ENCODE measurements at places on chromosomes 4 and X.

DNA sequence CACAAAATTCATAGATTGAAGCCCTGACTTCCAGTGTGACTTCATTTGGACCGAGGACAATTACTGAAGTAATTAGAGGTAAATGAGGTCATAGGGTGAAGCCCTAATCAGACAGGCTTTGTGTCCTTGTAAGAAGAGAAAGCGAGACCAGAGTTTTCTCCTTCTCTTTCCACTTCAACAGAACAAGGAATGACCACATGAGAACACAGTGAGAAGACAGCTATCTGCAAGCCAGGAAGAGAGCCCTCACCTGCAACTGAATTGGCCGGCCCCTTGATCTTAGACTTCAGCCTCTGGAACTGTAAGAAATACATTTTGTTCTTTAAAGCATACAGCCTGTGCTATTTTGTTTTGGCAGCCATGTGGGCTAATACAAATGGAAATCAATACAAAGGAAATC, 67.1 kb upstream of the PRKG2 start:
- DNase-seq, result no peak

DNA sequence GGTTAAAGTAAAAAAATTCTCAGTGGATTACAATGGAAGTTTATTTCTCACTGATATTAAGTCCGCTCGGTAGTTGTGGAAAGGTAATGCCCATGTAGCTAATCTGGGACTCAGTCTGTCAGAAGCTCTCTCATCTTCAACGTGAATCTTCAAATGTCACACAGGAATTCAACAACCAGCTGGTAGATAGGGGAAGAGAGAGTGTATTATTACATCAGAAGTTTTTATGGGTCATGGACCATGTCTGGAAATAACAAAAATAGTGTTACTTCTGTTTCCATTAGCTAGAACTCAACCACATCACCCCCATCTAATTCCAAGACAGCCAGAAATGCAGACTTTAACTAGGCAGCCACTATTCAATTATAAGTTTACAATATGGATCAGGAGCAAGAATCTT, 506.1 kb upstream of the HTR2C start:
- DNase-seq, result no peak

- no peak for DNase-seq
Observed at GRCh38 chrX:153517946-153518834, 748 bp downstream of the ATP2B3 start.

- DNase-seq, result no peak
Observed at GRCh38 chr4:2666722-2667247, 89.4 kb downstream of the TNIP2 start.

DNA sequence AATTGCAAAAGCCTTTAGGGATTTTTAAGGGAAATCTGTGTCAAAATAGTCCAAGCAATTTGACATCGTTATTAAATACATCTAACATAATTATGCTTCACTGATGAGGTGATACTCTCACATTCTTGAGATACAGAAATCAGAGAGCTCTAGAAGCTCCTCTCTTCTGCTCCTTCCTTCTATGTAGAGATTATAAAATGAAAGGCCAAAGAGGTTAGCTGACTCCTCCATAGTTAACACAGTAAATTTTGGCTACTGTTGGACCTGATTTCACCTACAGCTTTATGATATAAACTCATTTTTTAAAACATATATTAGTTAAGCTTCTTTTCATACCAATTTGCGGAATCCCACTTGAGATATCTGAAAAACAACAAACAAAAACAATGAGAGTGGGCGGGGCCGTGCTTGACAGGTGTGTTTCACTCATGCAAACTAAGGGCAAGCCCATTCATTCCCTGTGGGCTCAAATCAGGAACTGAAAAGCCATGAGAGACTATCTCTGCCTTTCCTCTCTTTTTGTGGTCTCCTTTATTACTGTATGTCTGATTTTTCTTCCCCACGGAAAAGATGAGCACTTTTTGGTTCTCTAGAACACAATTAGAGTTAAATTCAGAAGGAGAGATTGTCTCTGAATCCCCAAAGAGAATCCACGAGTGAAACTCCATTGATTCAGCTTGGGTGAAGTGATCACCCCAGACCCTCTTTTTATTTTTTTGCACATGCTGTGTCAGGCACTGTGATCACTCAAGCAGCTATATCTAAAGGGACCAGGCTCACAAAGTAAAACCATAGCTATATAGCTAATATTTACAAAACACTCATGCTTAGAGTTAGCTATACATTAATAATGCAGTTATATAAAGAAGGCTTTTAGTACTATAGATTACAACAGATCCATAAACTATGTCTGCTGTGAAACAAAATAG, 566.3 kb downstream of the IL15 start:
- DNase-seq, result no peak

DNA sequence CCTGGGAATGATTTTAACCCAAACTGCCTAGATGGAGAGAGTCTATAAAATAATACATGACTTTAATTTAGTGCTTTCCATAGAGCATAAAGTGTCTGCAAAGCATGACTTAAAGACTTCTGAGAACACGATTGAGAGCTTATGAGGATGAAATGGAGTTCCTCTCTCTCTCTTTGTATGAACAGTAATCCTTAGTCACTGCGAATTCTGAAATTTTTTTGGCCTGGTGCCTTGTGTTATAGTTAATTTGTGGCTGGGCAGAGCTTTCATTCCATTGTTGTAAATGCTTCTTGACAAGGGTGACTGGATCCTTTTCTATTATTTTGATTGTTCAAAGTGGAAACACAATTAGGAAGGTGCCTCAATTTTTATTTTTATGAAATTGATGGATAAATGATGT, 179.5 kb downstream of the CEP135 start:
- no peak for DNase-seq

- no peak for DNase-seq
Observed at GRCh38 chr4:107034996-107035818, 906 bp downstream of the DKK2 start.

- DNase-seq, result no peak
Observed at GRCh38 chrX:149032449-149032848, 472.7 kb downstream of the IDS start.

GRCh38 chr4:48780865-48781214, 761 bp upstream of the FRYL start:
- peak; percentile 34 for DNase-seq

DNA sequence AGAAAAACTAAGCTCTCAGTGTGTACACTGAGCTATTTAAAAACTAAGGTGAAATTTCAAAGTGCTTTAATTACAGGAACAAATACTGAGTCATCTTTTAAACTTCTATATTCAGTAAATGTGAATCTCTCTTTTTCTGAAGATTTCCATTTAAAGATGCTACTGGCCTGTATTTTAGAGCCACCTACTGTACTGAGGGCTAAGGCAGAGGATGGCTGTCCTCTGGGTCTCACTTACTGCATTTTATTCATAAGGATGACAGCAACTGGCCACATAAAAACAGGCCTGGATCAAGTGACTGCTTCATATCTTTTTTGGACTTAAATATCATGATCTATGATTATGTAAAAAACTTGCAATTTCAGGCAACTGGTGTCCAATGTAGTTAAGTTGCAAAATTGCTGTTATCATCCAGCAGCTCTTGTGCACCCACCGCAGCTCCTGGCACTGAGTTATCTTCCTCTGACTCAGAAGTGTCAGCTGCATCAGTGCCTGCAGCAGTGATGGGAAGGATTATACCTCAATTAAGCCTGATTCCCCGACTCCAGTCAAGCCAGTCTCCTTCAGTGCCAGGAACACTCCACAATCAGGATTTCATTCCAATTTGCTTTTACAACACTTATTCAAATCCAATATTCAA, 1073.7 kb downstream of the PDHA2 start:
- DNase-seq, result no peak

GRCh38 chr4:65302145-65302544, 368.1 kb downstream of the EPHA5 start:
- no peak for DNase-seq

DNA sequence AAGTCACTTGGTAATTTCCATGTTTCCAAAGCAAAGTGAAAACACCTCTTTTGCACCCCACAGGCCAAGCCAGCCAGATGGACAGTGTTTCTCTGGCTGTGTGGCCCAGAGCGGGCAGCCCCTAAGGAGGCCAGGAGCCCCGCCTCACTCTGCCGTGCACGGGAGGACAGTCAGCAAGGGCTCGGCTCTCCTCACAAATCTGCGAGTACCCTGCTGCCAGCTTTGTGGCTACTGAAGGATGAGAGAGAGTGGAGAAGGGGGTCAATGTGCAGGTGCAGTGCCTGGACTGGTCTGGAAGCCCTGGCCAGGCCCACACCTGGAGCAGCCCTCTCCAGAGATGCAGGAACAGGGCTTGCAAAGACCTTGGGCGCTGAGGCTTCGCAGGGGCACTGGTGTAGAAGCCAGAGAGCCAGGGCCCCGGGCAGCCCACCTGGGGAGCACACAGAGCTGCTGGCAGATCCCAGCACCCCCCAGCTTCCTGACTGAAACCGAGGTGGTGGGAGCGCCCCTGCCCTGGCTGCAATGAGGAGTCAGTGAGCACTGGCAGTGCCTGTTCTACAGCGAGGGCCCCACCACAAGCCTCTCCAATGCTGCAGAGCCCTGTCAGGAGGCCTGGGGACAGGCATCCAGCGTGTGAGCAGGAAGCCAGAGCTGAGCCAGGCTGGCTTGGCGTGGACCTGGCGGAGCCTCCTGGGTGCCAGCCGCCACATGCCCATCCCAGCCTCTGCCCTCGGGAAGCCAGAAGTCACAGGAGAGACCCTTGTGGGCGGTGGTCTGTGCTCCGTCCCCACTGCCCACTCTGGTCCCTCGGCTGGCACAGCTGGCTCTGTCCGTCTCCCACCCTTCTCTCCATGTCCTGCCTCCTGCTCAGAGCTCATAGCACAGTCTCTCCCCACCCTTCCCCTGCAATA, 3.9 kb downstream of the SPON2 start:
- no peak for DNase-seq

DNA sequence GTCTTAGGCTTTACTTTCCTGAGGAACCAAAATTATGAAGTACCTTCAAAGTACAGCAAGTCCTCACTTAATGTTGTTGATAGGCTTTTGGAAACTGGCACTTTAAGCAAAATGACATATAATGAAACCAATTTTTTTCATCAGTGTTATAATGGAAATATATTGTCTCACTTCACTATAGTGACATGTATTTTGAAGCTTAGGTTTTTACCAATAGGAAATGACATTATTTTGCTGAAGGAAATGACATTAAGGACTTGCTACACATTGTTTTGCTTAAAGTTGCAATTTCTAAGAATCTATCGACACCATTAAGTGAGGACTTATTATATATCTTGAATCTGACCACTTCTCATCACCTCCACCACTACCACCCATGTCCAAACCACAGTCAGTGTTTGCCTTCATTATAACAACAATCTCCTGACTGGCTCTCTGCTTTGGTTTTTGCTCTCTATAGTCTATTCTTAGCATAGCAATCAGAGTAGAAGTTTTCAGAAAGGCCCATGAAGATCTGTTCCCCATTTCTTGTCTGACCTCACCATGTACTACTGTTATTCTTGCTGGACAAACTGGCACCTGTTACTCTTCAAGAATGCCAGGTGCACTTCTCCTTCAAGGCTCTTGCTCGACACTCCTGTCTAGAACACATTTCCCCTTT, 311.2 kb downstream of the BMPR1B start:
- no peak for DNase-seq

GRCh38 chrX:109840585-109840984, 107.5 kb upstream of the ACSL4 start:
- DNase-seq, result no peak

- DNase-seq, result no peak
Observed at GRCh38 chr4:7323461-7323871, 111.3 kb downstream of the PSAPL1 start.
